ENCODE measurements at places on chromosomes 5 and 9.
A peak's percentile ranks its signal among the peaks of the same experiment; 100 is the strongest.

DNA sequence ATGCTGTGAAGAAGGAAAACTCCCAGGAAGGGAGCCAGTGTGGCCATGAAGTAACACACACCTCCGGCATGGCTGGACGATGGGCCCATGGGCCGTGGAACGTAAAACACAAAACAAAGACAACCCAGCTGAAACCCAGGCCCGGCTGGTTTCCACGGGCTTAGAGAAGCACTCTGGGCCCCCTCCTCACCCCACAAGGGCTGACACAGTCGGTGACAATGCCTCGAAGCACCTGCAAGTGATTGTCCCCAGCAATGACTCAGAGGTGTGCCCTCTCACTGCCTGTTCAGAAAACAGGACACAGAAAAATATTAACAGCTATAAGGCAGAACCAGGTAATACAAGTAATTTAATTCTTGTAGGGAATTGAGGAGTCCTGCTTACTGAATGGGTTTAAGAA lies 135.3 kb downstream of the ROR2 start:
- peak; percentile 65 for DNase-seq

GRCh38 chr9:72680593-72681282 lies 159.3 kb downstream of the TMC1 start:
- DNase-seq: no peak

- no peak for DNase-seq
These were observed 81.7 kb upstream of the MTAP start for GRCh38 chr9:21720758-21721157.

DNA sequence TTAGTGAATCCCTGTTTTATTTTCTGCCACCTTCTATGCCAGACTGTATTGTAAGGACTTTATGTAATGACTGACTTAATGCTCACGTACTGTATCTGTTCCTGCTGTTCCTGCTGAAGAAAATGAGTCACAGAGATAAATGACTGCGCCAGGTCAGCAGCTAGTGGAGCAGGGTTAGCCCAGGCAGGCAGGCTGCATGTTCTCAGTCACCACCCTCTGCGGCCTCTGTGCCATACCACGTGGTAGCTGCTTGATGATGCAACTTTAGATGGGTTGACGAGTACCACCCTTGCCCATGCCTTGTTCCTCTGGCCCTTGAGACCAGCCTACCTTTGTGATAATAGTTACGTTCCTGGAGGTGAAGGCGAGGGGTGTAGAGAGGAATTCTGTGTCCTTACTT lies 161.9 kb downstream of the TRIO start:
- no peak for DNase-seq

DNA sequence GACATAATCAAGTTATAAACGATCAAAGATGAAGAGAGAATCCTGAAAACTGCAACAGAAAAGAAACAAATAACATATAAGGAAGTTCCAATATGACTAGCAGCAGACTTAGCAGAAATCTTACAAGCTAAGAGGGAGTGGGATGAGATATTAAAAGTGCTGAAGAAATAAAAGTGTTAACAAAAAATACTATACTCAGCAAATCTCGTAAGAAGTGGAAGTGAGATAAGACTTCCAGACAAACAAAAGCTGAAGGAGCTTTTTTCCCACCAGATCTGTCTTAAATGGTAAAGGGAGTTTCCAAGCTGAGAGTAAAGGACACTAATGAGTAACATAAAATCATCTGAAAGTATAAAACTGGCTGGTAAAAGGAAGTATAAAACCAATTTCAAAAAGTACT lies 2036.0 kb upstream of the C9orf72 start:
- no peak for DNase-seq

GRCh38 chr9:80673496-80673895 lies 1015.9 kb downstream of the TLE1 start:
- DNase-seq: no peak

DNA sequence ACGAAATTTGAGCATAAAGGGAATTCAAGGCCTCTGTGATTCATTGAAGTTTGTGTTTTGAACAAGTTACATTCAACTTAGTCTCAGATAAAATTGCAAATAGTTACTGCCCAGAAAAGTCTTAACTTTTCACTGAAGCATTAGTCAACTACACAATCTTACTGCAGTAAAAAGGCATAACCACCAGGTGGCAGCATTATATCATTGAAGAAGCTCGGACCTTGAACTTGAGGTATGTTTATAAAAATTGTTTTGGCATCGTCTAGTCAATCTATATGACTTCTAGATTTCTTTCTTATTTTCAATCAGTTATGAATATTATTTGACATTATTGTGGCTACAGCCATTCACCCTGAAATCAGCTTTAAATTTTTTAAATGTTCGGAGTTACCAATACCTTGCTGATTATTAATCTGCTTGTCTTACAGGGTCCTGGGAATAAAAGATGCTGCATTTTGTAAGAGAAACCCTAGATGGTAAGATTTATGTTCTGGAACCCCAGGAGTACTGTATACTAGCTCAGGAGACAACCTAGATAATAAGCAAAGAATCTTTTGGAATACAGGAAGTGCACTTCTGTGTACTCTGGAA lies 83.9 kb upstream of the GRAMD2B start:
- no peak for DNase-seq

GRCh38 chr9:79395228-79395627 lies 176.5 kb upstream of the TLE4 start:
- no peak for DNase-seq

GRCh38 chr9:131503626-131504465 lies 1.1 kb downstream of the POMT1 start:
- DNase-seq: no peak

- peak; percentile 41 for DNase-seq
These were observed 10.6 kb downstream of the HMCN2 start for GRCh38 chr9:130276121-130276520.

GRCh38 chr5:145158730-145159129 lies 676.4 kb downstream of the PRELID2 start:
- no peak for DNase-seq

DNA sequence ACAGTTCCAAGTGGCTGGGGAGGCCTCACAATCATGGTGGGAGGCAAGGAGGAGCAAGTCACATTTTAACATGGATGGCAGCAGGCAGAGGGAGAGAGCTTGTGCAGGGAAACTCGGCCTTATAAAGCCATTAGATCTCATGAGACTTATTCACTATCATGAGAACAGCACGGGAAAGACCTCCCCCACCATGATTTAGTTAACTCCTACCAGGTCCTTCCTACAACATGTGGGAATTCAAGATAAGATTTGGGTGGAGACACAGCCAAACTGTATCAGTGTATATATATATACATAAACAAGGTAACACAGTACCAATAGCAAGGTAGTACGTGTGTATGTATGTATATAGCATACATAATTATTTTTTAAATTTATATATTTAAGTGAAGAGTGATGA lies 50.9 kb downstream of the NFX1 start:
- no peak for DNase-seq

DNA sequence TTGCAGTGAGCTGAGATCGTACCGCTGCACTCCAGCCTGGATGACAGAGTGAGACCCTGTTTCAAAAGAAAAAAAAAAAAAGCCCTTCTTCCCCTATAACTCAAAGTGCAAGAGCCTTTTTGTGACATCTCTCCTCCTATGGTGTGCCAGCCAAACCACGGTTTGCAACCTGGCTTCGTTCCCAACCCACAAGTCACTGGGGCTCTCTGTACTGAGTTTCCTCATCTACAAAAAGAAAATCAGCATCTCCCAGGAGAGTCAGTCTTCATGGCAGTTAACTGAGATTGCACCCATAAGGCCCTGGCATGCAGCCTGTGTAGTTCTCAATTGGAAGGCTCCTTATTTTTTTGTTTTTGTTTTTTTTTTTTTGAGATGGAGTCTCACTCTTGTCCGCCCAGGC lies 14.8 kb downstream of the ODF2 start:
- DNase-seq: no peak

GRCh38 chr9:95055334-95055850 lies 262.1 kb downstream of the FANCC start:
- DNase-seq: no peak

GRCh38 chr5:133386662-133387061 lies 225.7 kb downstream of the FSTL4 start:
- no peak for DNase-seq

GRCh38 chr9:122456123-122456522 lies 21.6 kb downstream of the OR1J1 start:
- DNase-seq: no peak

Measured in suprapubic skin (tissue), 4 donors.